ENCODE measurements at places on chromosomes 2 and 18. TPM values are rescaled to one million over a fixed set of nuclear protein-coding genes. Genes with fewer than 3 reads are reported as not detected.
A peak's percentile ranks its signal among the peaks of the same experiment; 100 is the strongest.

DNA sequence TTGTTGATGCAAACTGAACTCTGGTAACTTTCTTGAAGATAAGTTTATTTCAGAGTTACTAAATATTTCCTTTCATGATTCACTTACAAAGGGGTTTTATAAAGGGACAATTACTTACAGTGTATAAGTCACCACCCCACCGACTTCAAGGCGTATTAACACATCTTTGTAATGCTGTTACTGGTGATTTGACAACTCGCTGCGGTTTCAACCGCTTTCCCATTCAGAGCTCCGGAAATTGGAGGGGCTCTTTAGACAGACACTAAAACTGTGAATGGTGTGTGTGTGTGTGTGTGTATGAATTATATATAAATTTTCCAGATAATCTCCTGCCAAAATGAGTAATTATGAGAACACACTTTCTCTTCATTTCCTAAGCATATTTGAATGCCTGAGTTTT is 4.9 kb downstream of the TM4SF20 start:
- no peak for DNase-seq

DNA sequence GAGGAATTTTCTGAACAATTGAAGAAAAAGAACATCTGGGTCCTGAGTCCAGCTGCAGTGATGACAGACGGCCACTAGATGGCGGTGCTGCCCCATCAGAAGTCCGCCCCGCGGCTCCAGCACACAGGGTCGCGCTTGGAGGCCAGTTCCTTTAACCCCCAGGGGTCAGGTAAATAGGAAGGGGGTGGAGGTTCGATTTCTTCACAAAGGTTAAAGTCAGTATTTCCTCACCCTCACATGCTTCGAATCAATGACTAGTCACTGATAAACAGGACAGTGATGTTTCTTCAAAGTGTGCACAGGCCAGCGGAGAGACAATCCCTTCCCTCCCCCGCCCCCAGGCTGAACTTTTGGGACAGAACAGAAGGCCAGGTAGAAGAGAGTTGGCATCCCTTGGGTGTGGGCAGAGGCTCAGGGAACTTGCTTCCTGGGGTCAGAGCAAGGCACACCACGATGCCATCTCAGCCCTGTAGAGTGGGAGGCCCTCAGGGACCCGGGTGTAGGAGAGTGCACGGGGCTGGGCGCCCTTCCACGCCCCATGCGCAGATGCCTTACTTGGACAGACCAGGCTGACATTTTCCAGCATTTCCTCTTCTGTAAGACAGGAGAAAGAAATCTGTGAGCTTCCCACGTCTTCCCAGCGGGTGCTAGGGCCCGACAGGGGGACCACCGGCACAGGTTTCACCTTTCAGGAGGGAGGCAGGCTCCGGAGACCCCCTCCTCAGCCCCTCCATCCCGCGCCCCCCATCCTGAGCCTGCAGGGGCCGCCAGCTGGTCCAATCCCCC is 722 bp downstream of the APOB start:
- DNase-seq = peak; percentile 87

NXPH2 gene
- 8.3 TPM for total RNA-seq

GRCh38 chr2:24820598-24821432 is 27.6 kb downstream of the CENPO start:
- DNase-seq = no peak

ABCB11 gene
- not detected for total RNA-seq

PLB1 gene
- not detected for total RNA-seq

IL1RN gene
- not detected for total RNA-seq

DYSF gene
- total RNA-seq = 21.3 TPM

CPO gene
- not detected for total RNA-seq

DNA sequence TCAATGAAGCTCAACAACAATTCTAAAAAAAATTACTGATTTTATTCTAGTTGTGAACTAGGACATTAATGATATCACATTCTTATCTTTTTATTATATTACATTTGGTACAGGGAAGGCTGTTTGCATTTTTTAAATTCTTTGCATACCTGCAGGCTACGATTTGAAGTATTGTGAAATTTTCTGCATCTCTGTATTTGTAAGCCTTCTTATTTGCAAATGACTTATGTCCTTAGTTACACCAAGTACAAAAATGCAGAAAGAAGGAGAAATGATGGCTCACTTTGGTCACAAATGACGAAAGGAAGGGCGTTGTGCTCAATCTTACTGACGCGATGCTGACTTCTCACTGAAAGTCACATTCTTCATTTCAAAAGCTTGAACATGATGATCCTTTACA is 227.5 kb upstream of the SOX11 start:
- no peak for DNase-seq

ASNSD1 gene
- total RNA-seq = 49.7 TPM

- peak; percentile 32 for DNase-seq
Observed at GRCh38 chr2:231691251-231691772, 17.0 kb upstream of the PTMA start.

GRCh38 chr2:104857262-104858005 is 3.5 kb downstream of the POU3F3 start:
- peak; percentile 67 for DNase-seq

Data from GM23338 (cell line).